ENCODE measurements at places on chromosomes 1 and 21.

DNA sequence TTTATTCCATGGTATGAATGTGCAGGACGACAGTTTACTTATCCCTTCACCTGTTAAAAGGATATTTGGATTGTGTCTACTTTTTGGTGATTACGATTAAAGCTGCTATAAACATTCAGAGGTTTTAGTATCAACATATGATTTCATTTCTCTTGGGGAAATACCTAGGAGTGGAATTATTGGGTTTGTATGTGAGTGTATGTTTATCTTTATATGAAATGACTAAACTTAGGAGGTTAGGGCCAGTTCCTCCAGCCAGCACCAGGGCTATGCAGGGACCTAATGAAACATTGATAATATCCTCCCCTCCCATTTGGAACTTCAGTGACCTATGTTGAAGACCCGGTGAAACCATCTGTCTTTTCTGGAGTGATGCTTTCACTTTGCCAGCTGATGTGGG, 13.8 kb downstream of the TMEM51 start:
- no peak for DNase-seq

GRCh38 chr1:17314491-17314971, 6.5 kb downstream of the PADI4 start:
- DNase-seq = peak; percentile 15

DNA sequence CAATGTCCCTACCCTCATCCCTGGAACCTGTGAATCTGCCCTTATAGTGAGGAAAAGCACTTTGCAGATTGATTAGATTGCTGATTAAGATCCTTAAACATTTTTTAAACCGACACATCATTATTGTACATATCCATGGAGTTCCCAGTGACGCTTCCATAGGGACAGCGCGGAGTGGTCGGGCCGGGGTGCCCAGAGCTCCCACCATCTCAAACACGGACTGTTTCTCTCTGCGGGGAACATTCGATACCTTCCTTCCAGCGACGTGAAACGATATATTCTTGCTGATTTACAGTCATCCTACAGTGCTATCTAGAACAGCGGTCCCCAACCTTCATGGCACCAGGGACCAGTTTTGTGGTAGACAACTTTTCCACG, 4.0 kb downstream of the KRTAP10-12 start:
- DNase-seq = no peak

DNA sequence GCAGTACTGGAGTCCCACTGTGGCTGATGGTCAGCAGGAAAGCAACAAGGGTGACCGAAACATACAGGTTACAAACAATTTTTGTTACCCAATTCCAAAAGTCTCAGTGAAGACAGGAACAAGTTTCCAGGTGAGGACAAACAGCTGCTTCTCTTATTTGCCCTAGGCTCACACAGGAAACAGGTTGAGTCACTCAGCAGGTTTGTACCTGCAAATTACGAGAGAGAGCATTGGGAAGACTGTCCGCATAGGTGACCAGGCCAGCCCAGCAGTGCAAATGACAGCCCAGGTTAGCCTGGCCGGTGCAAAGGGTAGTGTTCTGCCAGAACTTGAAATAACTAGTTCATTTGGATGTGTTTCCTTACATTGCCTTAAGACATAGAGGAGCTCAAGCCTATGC, 40.0 kb upstream of the DSCAM start:
- no peak for DNase-seq

DNA sequence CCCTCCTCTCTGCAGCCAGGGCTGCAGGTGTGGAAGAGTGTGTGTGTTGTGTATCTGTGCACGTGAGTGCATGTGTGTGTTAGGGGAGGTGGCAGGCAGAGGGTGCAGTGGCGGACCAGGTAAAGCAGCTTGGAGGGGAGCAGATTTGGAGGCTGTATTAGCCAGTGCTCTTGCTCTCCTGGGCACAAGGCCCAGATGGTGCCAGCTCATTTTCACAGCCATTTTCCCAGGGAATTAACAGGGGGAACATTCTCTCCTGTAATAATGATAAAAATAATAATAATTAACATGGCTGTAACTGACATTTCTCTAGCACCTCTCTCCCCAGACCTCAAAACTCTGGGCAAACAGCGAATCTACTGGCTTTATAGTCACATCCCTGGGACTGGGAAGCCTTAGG, 43.6 kb downstream of the LRRN2 start:
- no peak for DNase-seq

- DNase-seq = no peak
Observed at GRCh38 chr1:48223366-48224240, 1.1 kb downstream of the SLC5A9 start.

DNA sequence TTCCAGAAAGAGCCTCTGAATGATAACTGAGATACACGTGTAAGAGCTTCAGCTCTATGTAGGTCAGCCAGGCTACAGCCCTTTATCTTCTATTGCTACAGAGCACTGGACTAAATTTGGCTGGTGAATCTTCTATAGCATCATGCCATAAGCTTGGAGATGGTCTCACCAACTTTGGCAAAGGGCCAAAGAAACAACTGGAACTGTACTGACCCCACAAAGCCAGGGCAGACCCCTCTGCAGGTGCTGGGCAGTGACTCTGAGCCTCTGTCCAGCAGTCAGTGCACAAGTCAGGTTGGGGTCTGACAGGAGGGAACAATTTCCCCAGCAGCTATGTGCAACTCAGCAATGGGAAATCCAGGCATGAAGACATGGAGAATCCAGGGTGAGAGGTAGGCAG, 57.8 kb upstream of the NFASC start:
- DNase-seq = no peak

DNA sequence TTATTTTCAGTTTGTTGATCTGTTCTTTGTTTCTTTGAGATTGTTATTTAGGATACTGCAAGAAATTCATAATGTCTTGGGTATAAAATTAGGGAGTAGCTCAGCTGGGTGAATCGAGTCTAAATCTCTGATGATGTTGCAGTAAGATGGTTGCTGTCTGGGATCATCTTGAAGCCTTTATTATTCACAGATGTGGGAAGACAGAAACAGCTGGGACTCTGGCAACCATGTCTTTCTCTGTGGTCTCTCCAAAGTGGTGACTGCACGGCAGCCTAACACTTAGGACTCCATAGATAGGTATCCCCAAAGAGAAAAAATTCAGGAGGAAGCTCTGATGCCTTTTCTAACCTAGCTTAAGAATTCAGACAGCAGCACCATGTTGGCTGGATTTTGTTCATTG, 52.7 kb downstream of the RAP1A start:
- no peak for DNase-seq

DNA sequence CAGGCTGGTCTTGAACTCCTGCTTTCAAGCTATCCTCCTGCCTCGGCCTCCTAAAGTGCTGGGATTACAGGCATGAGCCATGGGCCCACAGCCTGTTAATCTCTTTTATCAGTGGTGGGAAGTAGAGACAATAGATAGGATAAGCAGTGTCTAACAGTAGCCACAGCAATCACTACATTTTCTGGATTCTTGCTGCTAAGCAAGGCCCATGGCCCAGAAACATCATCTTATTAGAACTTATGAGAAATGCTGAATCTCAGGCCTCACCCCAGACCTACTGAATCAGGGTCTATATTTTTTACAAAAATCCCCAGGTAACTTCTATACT, 29.7 kb downstream of the IGFN1 start:
- DNase-seq = no peak

GRCh38 chr1:36675106-36675505, 192.4 kb upstream of the CSF3R start:
- DNase-seq = no peak

GRCh38 chr1:74502432-74502831, 10.0 kb downstream of the LRRC53 start:
- DNase-seq = peak; percentile 49

- DNase-seq = no peak
Observed at GRCh38 chr1:45051005-45051772, 39.1 kb downstream of the UROD start.

Measured in A172 (cell line).